ENCODE measurements at places on chromosomes 6 and 20.
A peak's percentile ranks its signal among the peaks of the same experiment; 100 is the strongest.

- DNase-seq = no peak
Observed at GRCh38 chr6:34888874-34889555, at the start of gene ANKS1A. Gene ANKS1A, plus strand, starts transcription at chr6:34889255. Its CDS starts 148 bp downstream, at chr6:34889403.

DNA sequence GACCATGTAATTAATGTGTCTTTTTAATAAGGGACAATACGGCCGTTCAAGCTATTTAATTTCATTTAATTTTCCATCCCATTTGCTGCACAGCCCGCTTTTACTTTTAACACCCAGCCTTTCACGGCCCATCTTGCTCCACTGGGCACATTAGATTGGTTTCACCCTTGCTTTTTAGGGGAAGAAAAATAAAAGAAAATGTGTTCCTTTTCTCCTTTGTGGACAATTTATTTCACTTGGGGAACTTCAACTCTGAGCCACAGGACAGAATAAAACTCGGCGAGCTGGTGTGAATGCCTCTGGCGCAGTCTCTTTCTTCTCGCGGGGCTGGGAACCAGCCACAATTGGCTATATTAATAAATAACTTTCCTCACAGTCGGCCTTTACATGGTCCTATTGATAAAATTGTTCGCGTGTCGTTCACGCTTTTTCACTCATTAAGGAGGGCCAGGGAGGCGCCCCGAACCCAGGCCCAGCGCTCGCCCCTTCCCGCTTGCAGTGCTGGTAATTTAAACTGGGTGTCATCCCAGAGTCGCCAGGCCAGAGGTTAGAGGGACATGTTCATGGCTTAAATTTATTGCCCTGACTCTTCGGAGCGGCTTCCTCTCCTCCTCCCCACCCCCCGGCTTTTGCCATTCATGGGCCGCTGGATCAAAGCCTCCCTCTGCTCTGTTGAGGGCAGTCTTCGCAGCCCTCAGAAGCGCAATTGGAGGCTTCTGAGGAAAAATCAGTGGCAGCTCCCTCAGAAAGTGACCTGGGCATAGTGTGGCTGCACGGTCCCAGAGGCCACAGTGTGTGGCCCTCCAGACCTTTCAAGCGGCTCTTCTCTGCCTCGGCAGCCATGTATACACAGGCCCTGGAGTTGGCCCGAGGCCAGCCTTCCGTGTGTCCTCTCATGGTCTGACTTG lies 2.2 kb upstream of the PRDM13 start:
- DNase-seq = no peak

- DNase-seq = no peak
Observed at GRCh38 chr20:56175884-56176283, 72.6 kb upstream of the MC3R start.

GRCh38 chr20:61925555-61926252 lies 140.0 kb downstream of the TAF4 start:
- no peak for DNase-seq

- DNase-seq = no peak
Observed at GRCh38 chr6:41964201-41964887, 22.7 kb upstream of the CCND3 start.

DNA sequence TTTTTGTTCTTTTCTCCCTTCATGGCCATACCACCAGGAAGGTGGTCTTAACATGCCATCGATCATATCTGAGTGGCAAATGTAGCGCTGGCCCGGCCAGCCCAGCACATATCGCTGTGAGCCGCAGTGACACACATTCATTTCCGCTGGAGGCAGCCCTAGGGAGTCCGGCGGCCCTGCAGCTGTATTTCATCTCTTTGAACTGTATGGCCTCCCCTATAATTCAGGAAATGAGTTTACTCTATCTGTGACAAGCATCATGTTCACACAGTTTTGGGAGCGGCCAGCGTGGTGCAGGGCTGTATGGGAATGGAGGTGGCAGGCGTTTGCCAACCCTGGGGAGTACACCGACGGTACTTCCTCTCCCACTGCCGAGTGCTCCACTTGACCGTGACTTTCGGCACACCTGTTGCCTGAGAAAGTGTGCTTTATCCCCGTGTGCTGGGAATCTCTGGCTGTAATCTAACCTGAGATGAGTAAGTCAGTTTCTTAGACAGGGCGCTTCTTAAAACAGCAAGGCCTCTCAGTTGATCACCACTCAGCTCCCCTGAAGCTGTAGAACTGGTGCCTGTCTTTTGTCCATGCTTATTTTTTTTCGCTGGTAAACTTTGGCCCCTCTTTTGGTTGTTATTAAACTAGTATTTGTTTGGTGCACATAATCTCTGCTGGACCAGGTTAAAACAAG lies 257.1 kb upstream of the TAB2 start:
- no peak for DNase-seq

DNA sequence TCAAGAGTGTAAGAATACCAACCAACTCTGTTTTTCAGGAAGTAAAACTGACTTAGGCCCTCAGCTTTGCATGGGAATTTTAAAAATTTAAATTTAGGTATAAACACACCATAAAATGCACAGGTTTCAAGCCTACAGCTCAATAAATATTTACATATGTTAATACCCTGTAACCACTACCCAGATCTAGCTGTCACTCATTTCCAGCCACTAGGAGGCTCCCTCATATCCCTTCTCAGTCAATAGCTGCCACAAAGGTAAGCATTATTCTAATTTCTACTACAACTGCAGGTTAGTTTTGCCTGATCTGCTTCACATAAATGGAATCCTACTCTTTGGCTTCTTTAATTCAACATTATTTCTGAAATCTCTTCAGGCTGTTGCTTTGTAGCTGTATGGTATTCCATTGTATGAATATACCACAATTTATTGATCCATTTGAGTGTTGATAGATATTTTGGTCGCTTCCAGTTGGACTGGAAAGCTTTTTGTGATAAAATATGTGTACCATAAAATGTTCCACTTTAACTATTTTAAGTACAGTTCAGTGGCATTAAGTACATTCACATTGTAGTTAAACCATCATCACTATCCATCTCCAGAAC lies 32.5 kb upstream of the MEI4 start:
- DNase-seq = no peak

DNA sequence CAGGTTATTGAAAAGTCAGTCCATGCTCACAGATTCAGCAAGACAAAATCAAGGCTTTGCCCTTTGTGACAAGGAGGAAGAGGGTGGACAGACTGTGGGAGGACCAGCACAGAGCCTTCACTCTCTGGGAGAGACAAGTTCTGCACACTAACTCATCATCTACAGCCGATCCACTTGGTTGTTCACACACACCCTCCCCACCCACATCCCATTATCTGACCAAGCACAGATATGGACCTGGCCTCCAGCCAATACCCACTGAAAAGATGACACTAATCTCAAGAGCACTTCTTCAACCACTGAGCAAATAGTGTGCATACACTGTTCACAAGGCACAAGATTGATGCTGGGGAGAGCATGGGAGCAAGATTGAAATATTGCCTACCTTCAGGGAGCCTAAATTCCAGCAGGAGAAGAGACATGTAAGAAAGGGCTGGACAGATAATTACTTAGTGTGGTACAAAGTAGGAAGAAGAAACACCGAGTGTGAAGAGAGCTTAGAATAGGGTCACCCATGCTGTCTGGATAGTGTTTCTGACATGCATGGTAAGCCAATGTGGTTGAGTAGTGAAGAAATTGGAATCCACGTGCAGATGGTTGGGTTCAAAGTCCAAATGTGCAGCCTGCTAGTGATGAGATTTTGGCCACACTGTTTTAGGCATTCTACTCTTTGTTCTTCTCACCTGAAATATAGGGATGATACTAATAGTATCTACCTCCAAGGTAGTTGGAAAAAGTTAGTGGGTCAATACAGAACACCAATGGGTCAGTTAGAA lies 21.7 kb upstream of the IL17A start:
- DNase-seq = no peak

DNA sequence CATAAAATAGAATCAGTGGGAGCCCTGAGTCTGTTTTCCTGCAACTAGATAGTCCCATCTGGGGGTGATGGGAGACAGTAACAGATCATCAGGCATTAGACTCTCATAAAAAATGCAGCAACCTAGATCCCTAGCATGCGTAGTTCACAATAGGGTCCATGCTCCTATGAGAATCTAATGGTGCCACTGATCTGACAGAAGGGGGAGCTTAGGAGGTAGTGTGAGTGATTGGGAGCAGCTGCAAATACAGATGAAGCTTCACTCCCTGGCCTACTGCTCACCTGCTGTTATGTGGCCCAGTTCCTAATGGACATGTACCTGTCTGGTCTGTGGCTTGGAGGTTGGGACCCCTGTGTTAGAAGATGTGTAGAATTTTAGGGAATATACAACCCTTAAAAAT lies 904.5 kb upstream of the EPHA7 start:
- peak; percentile 12 for DNase-seq

DNA sequence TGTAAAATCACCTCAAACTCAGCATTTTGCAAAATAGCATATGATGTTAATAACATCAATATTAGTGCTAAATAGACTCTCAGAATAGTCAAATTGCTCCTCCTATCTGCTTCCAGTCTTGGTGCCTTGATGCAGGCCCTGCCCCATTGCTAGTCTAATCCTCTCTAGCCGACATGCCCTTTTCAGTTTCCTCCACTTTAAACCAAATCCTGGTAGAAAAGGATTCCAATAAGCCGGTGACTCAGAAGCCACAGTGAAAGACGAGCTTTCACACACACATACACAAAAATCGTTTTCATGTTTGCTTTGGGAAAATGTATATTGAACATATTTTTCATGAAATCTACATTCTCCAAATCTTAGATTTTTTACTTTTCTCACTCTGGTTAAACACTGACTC lies 203.1 kb downstream of the LMBRD1 start:
- DNase-seq = no peak

- no peak for DNase-seq
Observed at GRCh38 chr20:18288749-18289267, 481 bp downstream of the ZNF133 start.

DNA sequence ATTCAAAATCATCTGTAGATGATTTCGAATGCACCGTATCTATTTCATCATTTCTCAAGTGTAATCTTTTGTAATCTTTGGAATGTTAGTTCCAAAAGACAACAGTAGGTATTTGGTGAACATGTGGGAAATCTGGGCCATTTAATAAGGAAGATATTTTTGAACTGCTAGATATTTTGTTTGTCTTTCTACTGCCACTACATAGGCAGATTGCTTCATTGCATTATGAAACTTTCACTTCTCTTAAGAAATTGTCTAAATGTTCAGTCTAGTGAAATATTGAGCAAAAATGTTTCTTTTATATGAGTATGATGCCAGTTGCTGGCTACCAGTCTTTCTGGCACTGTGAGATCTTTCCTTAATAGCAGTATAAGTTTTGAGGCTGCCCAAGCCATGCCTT lies 527.8 kb upstream of the RNF217 start:
- no peak for DNase-seq

DNA sequence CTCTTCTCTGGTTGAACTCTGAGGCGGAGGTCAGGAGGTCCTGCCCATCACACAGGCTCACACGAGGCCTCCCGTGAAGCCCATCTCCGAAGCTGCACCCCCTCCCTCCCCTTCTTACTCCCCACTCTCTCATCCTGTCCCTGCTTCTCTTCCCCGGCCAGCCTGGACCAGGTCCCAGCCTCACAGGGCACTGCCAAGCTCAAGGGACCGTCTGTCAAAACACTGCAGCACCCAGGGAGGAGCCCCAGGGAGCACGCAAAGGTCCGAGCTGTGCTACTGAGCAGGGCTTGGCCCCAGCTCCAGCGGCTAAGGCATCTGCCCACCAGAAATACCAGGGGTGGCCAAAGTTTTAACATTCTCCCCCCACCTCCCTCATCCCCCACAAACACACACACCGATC lies 70.0 kb downstream of the PSMG4 start:
- no peak for DNase-seq

- no peak for DNase-seq
Observed at GRCh38 chr6:3513416-3513815, 56.6 kb upstream of the SLC22A23 start.

DNA sequence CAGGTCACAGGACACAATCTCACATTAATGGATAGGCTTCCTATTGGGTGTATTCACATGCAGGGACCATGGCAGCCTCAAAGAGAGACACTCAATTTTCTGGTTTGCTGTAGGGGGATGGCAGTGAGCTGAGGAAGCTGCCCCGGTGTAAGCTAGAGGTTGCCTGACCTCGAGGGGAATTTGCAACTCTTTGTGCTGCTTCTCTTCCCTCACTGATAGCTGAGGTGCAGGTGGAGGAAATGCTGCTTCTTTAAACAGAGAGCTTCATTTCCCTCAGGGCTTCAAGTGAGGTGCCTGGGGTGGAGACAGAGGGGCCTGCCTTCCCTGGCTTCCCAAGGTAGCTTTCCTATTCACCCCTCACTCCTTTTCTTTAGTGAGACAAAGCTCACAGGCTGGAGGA lies 151.9 kb downstream of the CD83 start:
- DNase-seq = no peak

DNA sequence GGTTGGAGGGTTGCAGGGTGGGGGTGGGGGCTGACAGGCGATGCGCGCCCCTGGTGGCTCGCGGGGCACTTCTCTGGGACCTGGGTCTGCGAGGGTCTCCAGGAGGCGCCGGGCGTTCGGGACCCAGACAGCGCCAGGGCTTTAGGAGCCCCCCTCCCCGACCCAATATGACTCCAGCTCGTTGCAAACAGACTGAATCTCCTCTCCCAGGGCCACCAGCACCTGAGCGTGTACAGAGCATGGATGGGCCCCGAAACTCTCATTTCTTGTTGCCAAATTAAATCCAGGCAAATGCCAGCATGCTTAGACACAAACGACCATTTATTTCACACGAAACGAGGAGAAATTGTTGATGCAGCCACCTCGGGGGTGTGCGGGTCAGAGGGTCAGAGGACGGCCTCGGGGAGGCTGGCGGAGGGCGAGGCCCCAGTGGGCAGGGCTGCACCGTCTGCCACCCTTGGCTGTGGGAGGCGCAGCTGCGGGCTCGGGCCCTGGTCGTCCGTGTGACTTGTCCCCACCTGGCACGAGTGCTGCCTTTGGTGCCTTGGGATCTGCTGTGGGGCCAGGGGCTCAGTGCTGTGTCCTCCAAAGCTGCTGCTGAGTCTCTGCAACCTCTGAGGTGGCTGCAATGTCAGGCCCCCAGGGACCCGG lies 20.9 kb upstream of the GATA5 start:
- no peak for DNase-seq

DNA sequence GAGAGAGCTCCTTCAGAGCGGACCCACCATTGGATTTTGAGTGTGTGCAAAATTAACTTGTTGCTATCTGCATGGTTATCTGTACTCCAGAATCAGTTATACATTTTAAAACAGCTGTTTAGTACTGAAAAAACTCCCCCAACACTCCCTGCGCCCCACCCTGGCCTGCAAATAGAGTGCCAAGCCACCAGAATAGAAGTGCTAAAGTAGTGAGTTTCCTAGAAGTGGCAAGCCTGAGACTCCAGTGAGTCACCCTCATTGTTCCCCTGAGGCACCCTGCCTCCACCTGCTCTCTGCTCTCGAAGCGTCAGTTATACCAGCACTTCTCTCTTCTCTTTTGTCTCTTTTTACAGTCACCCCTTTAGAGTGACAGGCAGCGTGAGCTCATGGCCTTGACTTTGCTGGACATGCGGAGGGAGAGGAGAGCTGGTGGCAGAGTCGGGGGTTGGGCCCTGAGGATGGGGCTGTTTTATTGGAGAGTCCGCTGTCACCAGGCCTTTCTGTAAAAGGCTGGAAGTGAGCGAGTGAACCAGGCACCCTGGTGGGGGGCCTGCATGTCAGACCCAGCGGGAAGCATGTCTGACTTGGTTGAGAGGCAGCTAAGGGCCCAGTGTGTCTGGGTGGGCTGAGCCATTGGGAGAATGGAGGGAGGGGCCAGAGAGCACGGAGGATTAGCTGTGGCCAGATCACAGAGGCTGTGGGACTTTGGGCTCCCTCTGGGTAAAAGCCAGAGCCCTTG lies 10.4 kb downstream of the IGF2R start:
- DNase-seq = peak; percentile 11

Data from kidney glomerular epithelial cell (primary cell).